Ureter (tissue), 1 donor: ENCODE measurements at places on chromosomes 6 and 20. TPM values are rescaled to one million over a fixed set of nuclear protein-coding genes. Genes with fewer than 3 reads are reported as not detected.
A peak's percentile ranks its signal among the peaks of the same experiment; 100 is the strongest.

The TCP11 gene
- total RNA-seq: not detected

The SFTA2 gene
- 1.0 TPM for total RNA-seq

The SMOC2 gene
- total RNA-seq: 26.1 TPM

The AGPAT1 gene
- total RNA-seq: 65.0 TPM

The SSTR4 gene
- not detected for total RNA-seq

The NMBR gene
- not detected for total RNA-seq

The TMEM244 gene
- total RNA-seq: not detected

The HLA-DRB5 gene
- total RNA-seq: 1.8 TPM

The MAK gene
- total RNA-seq: 0.16 TPM

The HTR1E gene
- total RNA-seq: not detected

The VARS1 gene
- 105 TPM for total RNA-seq

The TJAP1 gene
- 36.5 TPM for total RNA-seq

The SPATS1 gene
- not detected for total RNA-seq

The CTCFL gene
- total RNA-seq: not detected

The EPPIN gene
- not detected for total RNA-seq

The SLC22A7 gene
- not detected for total RNA-seq

The SOBP gene
- 12.6 TPM for total RNA-seq

The UNC93A gene
- total RNA-seq: not detected

DNA sequence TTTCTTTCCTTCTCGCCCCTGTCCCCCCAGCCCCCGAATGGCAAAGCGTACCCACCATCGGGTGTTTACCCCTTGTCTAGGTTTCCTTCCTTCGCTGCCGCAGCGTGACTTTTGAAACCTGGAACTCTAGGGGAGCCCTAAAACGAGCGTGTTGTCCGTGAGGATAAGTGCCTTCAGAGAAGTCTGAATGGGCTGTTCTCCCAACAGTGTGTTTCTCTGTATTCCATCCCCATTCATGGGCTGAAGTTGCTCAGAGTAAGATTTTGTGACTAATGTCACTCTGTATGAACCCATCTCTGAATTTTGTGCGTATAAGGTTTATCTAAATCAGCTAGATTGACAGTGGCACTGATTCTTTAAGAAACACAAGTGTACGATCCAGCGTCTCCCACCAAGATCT, 949 bp downstream of the MACROD2 start:
- DNase-seq: no peak

DNA sequence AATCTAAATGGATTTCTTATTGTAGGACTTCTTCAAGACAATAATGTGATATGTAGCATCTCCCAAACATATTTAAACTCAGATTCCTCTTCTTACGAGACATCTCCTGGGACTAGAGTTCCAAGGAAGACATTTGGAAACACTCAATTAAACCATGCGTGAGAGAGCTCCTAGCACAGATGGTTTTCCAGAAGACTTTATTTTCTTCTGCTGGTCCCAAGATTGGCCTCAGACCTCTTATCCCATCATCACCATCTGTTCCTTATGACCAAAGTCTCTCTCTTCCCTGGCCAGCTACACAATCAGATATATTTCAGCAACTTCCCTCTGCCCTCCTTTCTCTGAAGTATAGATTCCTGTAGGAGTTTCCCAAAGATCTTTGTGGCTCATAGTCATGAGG, 93.2 kb upstream of the JARID2 start:
- no peak for DNase-seq

- no peak for DNase-seq
These were observed 11.6 kb downstream of the SLC9A8 start for GRCh38 chr20:49824206-49824605.

DNA sequence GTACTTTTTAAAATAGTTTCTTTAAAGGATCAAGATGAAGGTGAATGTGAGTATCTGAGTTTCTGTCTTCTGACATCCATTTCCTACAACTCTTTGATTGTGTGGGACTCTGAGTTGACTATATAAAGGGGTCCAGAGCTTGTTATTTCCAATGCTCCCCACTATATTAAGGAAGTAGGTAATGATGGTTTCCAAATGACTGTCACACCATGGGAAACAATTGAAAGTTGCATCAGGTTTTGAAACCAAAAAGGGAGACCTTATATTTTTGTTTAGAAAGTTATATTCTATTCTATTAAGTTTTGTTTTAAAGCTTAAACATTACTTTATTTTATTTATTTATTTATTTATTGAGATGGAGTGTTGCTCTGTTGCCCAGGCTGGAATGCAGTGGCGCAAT, 11.2 kb downstream of the CASS4 start:
- DNase-seq: no peak

DNA sequence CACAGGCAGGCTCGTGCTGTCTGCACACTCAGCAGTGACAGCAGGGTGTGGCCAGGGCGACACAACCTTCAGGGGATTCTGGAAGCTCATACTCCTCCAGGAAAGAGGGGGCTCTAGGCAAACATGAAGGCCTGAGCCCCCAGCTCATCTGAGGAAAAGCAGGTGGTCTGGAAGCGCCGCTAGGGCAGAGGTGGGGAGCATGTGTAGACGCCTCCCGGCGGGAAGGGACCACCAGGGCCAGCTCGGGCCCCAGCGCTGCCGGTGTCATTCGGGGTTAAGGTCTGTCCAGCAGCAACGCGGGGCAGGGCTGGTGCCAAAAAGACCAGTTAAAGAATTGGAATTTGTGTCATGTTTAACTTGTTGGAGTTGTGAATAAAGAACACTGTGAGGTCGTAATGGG, 39.3 kb upstream of the SYNJ2 start:
- no peak for DNase-seq

- DNase-seq: no peak
These were observed 5.3 kb downstream of the RIPOR2 start for GRCh38 chr6:24930431-24930871.

DNA sequence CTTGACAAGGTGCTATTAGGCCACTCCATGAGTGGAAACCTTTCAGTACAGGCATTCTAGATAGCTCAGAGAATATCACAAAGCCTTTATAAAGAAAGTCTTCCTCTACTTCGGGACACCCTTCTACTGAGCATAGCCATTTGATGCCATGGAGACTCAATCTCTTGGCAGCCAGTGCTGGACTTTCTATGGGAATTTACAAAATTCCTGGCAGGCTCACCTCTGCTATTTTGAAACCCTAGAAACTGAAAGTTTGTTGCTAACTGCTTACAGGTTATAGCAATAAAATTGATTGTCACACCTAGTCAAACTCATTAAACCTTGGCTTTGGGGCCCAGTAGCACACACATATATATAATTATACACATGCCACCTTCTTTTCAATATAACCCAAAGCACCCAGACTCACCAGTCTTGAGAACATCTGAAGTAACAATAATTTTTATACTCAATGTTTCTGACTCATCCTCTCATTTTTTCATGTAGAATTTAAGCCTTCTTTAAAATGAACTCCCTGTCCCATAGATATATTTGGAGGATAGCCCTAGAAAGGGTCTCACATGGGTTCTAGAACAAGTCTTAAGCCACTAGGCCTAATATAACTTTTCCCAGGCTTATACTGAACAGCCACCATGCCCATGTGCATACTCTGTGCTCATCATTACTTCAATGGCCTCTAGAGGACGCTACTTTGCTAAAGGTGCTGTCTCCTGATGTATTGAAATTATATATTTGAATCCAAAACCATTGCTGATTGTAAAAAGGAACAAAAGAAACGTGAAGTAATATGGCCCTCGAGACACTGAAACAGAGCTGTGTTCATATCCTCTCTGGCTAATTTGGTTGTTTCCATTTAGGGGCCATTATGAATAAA, 368.1 kb upstream of the MARCKS start:
- no peak for DNase-seq

- DNase-seq: no peak
These were observed 24.2 kb downstream of the FKBP1A start for GRCh38 chr20:1368448-1369199.

- DNase-seq: no peak
These were observed 31.2 kb upstream of the RIPK1 start for GRCh38 chr6:3036861-3037637.

GRCh38 chr6:83853178-83854000, at the start of gene RIPPLY2:
Gene RIPPLY2 (plus strand): TSS chr6:83853360. CDS start chr6:83853417, 57 bp downstream.
- DNase-seq: peak; percentile 46

- no peak for DNase-seq
These were observed 396.9 kb upstream of the ADGRB3 start for GRCh38 chr6:68238097-68238601.

DNA sequence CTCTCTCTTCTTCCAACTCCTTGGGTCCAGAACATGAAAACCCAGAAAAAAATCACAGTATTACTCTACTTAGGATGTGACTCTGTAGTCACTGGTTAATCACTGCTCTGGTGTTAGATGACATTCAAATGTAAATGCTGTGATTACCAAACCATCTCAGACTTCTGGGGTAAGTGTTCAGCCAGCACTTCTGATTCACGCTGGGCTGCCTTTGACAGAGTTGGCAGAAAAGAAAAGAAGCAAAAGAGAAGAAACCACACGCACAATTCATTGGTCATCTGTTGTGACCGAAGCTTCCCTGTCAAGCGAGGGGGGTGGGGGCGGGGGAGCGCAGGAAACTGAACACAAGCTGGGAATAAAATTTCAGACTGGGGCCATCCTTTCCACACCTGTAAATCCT, 82.7 kb downstream of the PSMG4 start:
- no peak for DNase-seq

GRCh38 chr6:12801141-12801540, 84.6 kb downstream of the PHACTR1 start:
- no peak for DNase-seq

GRCh38 chr6:156560476-156560875, 216.7 kb upstream of the ARID1B start:
- no peak for DNase-seq

GRCh38 chr20:36400909-36401735, 95.0 kb downstream of the DLGAP4 start:
- no peak for DNase-seq

DNA sequence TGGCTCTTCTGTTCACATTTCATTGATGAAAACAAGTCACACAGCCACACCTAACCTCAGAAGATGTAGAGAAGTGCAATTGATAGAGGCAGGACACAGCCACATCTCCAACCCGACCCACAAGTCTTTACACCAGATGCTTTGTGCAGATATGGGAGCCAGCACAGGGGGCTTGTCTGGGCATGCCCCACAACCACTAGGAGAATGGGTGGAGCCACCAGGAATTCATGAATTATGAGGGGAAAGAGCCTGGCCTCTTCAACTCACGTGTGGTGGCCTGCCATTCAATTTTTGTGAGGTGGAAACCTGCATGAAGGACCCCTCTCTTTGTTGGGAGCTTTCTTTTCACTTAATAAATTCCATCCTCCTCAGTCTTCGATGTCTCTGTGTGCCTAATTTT, 79.1 kb downstream of the OGFRL1 start:
- no peak for DNase-seq

DNA sequence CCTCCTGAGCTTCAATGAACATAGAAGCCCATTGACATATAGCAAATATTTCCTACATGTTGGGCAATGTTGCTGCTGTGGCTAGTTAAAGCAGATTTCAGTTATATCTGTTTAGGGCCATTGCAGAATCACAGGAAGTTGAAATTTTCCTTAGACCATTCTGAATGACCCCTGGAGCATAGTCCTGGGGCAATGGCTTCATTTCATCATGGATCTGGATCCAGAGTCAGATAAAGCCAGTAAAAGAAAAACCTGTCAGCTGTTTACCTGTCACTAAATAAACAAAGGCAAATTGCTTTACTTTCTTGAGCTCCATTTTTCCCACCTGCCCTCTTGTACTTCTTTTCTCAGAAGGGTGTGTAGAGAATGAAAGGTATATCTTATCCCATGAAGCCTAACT, 494.0 kb upstream of the MAP3K7 start:
- DNase-seq: no peak

DNA sequence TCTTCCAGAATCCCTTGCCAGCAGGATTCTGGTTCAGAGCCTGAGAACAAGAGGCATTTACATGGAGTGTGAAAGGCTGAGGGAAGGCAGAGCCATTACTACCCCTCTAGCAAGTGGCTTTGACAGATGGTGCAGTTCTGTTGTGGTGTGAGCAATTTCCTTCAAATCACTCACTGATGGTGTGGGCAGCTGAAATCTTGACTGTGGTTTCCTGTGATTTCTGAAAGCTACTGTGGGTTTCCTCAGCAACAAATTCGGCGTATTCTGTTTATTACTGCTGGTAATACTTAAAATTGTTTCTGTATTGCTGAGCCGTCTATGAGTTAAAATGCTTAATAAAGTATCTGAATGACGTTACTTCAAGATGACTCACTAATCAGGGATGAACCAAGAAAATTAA, 181.5 kb upstream of the TCF21 start:
- no peak for DNase-seq

DNA sequence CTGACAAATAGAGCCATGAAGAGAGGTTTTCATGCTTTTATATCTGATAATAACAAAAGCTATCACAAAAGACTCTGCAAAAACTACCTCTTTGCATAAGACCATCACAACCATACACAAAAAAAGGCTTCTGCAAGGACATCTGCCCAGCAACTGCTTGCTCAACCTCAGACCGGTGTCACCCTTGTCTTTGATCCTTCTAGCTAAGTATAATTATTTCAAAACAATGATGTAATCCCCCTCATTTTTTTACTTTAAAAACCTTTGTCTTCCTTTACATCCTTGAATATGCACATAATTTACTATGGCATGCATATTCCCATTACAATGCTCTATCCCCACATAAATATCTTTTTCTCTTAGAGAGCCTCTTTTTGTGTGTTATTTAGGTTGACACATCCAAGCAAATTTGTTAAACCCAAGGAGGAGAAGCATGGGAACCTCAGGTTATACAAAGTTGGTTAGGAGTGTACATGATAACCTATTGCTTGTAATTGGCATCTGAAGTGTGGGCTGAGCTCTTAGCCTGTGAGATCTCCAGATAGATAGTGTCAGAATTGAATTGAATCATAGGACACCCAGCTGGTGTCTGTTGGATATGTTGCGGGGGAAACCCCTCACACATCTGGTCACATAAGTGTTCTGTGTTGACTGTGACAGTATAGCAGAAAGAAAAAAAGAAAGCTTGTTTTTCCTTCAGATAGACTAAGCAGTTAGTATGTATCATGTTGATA, 20.7 kb upstream of the CGA start:
- no peak for DNase-seq

GRCh38 chr6:11738661-11739375, 39.8 kb downstream of the ADTRP start:
- DNase-seq: no peak

- DNase-seq: peak; percentile 63
These were observed 44.9 kb upstream of the SUPT3H start for GRCh38 chr6:45422503-45423110.

- DNase-seq: no peak
These were observed 24.3 kb upstream of the IER3 start for GRCh38 chr6:30768634-30769087.

GRCh38 chr6:16591396-16592222, 169.7 kb downstream of the ATXN1 start:
- no peak for DNase-seq

DNA sequence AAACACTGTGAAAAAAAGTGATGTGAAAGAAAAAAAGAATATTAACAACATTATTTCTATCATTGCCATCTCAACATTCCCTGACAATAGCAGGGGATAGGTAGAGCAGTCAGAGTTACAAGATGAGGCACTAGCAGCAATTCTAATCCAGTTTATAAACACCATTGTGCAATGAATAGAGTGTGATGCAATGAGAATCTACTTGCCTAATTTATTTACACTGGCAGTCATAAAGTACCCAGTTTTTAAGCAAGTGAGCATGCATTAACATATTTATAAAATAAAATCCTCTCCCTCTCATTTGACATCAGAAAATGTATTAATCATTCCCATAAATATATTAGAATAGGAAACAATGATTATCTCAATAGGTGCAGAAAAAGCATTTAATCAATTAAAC, 2.5 kb upstream of the MANEA start:
- DNase-seq: no peak
